ENCODE measurements at places on chromosomes 4 and X.

GRCh38 chr4:19650903-19651864 is 600.5 kb upstream of the SLIT2 start:
- no peak for DNase-seq

GRCh38 chr4:34289489-34289888 is 1954.8 kb downstream of the ARAP2 start:
- no peak for DNase-seq

- no peak for DNase-seq
These were observed 939.4 kb downstream of the C4orf33 start for GRCh38 chr4:130035391-130035790.

DNA sequence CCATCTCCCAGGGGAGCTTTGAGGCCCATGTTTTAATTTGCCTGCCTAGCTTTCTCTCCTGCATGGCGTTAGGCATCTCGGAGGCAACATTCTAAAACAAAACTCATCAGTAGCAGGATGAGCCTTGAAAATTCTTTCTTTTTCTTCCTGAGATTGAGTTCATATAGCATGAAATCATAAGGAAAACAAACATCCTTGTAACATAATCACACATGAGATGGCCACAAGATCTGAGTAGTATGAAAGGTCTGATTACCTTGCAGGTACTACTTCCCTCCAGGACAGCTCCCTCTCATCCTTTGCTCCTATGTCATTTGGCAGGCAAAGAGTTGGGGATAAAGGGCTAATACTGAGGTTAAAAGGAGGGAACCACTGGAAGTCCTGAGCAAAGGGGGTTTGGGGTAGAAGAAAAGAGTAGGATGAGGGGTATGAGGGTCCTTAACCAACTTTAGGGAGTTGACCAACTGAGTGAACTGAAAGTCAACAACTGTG is 37.5 kb upstream of the CXCL8 start:
- no peak for DNase-seq

- no peak for DNase-seq
These were observed 91.5 kb upstream of the S100G start for GRCh38 chrX:16558489-16558888.

Measured in sigmoid colon (tissue), 7 donors.